ENCODE measurements at places on chromosomes 3 and 15.

- no peak for DNase-seq
Observed at GRCh38 chr15:54564166-54564565, 585.9 kb downstream of the UNC13C start.

GRCh38 chr3:72043204-72044133 lies 258.5 kb upstream of the PROK2 start:
- no peak for DNase-seq

GRCh38 chr3:30449290-30449632 lies 157.1 kb upstream of the TGFBR2 start:
- no peak for DNase-seq

GRCh38 chr3:137542049-137542448 lies 222.1 kb upstream of the SOX14 start:
- no peak for DNase-seq

DNA sequence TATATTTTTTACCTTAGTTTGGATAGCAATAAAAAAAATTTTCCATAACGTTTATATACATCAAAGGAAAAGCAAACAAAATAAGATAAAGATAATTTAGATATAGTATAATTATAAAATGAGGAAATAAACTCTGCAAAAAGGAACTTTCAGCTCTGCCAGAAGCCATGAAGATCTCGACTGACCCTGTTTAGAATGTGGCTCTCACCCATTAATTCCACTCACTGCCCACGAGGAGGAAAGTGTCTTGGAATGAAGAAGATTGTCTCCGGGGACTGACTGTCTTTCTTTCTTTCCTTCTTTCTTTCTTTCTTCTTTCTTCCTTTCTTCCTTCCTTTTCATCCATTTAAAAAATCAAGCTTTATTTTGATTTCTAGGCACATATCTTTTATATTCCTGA lies 20.1 kb upstream of the PRR20G start:
- no peak for DNase-seq

GRCh38 chr15:62883938-62884479 lies 158.5 kb upstream of the TPM1 start:
- DNase-seq = no peak

DNA sequence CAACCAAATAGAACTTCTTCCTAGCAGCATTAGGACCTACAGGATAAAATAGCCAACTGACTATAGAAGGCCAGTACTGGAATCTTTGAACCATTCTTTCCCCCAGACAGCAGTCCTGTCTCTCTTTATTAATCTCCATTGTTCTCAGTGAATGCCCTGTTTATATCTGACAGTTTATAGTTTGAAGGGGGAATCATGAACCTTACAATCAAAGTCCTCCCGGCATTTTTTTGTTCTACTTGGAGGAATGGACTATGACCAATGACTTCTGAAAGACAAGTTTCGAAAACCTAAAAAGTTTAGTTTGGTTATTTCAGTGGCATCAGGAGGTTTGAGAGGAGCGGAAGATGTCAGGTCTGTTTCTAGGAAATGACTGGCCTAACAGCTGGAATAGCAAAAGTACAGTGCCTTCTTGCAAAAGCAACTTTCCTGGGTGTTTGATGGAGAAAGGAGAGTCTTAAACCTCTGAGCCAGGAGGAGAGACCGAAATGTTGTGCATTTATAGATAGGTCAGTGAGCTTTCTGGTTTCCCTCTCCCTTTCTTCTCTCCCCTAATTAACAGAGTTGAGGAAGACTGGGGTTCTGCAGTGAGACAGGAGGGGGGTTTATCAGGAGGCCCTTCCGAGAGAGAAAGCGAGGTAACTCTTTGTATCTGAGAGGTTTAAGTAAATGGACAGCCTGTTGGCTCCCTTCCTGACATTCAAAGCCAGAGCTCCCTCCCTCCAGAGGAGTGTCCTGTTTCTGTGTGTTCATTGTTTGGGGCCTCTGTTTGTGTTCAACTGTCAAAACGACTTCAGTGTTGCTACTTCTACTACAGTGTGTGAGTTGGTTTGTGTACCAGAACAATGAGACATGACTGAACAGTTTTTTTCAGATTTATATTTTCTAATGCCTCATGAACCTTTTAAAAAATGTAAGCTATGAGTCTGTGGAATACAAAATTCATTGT lies 383.0 kb upstream of the RARB start:
- DNase-seq = no peak

DNA sequence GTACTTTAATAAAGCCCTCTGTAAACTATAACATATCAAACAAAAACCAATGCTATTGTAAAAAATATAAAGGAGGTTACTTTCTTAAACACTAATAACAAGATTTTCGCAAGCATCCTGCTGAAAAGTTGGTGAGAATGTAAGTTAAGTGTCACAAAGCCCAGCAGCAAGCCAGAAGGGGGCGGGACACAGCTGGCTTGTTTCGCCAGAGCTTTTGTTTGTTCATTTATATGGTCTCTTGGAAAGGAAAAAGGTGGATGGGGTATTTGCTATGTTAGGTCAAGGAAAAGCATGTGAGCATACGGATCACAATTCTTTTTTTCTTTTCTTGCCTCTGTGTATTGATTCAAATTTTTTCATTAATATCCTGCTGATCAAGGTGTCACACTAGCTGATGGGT lies 59.9 kb downstream of the HACD2 start:
- no peak for DNase-seq

Measured in CMK (cell line).